ENCODE measurements at places on chromosomes 1 and 21.

DNA sequence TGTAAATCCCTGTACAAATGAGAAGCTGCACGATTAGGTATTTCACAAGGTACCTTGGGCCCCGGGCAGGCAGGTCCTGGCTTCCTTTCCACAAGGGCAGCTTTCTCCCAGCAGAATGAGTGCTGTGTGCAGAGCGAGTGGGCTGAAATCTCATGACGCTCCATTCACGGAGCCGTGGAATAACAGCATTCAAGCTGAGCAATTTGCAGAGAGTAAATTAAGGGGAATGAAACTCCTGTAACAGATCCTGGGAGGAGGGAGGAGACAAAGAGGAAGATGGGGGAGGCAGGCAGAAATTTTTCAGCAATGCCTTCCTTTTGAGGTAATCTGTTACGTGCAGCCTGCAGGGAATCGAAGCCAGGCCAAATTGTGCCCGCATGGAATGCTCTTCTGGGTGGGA lies 239.9 kb downstream of the TNR start:
- no peak for DNase-seq

GRCh38 chr1:228669242-228669585 lies 66.1 kb upstream of the RHOU start:
- DNase-seq: no peak

DNA sequence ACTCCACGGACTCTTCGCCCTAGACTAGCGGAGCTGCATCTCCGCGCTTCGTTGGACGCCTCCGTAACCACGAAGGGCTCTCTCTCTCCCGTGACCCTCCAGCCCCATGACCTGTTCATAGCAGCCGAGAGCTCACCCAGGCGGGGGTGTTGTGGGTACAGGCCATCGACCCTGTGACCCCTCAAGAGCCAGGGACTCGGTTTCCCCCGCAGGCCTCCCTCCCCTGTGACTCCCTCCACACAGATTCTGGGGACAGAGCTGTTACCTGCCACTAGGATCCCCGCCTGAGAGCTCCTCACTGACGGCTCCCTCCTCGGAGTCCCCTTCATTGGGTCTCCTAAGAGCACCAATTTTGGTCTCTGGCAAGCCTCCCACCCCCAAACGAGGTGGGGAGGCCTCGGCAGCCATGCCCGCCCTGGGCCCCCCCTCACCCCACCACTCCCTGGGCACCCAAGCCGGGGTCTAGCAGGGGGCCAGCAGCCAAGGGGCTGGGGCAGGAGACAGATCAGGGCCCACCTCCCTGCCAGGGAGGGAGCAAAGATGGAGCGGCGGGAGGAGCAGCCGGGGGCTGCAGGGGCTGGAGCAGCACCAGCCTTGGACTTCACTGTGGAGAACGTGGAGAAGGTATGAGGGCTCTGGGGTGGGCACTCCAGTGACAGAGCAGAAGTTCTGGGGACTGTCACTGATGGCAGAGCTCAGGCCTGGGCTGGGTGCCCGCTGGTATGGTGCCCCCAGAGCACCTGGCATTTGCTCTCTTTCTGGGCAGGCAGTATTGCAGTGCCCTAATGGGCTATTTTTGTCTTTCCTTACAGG lies 517 bp downstream of the IPO13 start:
- no peak for DNase-seq

GRCh38 chr1:175834597-175834996 lies 91.2 kb upstream of the TNR start:
- no peak for DNase-seq

DNA sequence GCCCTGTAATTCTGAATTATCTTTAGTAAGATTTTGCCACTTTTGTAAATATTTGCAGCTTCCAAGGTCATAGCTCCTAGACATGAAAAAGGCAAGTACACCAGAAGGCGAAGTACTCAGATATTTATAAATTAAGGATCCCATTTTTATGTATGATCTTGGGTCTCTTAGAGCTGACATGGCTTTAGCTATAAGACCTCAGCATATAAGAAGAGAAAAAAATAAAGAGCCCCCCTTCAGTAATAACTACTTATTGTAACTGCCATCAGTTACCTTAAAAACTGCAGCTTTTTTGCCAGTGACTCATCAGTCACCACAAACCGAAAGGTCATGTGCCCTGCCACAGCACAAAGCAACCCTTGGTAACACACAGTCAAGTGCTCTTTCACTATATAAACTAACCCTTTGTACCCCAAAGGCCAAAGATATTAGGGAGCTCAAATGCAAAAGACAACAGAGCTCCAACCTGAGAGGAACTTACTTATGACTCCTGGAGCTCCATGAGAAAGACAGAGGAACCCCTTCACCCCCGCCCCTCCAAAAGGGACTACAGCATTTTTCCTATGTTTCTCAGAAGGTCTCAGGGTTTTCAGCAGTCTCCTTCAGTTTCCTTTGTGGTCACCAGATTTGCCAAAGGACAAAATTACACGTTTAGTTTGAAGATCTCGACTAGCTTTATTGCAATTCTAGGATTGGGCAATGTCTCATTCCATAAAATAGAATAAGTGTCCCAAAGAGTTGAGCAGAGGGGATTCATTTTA lies 219.8 kb upstream of the DUSP10 start:
- no peak for DNase-seq

GRCh38 chr1:42753070-42753469 lies 13.0 kb upstream of the CLDN19 start:
- no peak for DNase-seq

DNA sequence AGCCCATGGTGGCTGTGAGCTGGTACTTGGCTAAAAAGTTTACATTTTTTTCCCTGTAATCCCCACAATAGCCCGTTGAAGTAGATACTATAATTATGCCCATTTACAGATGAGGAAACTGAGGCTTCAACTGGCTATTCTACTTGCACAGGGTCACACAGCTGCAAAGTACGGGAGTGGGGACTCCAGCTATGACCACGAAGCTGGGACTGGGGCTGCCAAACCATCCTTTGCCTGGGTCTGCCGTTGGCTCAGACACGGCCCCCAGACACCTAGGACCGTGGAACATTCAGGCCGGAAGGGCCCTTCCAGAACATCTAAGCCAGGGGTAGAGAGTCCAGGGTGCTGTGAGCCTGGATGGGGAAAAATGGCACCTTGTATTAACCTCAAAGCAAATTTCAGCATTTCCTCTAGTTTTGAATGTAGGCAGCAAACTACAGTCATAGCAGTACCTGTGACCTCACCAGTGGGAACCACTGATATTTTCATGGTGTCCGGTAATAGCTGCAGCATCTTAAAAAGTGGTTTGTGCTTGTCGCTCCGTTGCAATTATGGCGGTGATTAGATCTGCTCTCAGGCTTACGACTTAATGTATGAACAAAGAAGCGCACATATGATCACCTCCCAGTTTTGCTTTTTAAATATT lies 4.3 kb downstream of the TP73 start:
- DNase-seq: no peak

GRCh38 chr1:78633209-78633608 lies 13.0 kb downstream of the IFI44L start:
- no peak for DNase-seq

DNA sequence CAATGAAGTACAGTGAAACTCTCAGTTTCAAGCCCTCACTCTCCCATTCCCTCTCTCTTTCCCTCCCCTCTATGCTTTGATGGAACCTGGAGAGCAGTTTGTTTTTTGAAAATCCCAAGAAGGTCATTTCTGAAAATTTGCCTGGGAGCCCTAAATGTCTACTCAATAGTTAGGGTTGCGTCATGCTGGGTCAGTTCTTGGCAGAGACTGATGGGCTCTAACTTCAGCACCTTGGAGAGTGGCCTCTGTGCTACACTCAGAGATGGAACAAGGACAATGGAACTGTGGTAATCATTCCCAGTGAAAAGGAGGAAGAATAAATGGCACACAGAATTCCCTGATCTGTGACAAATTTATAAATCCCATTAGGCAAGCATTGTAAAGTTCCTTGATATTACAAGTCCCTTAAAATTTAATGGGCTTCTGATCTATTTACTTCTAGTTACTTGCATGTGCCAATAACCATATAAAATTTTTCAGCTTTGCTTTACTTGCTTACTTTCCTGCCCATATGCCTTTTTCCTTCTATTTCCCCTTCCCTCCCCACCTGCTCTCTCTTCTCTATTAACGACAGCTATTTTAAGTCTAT lies 182.9 kb upstream of the KCND3 start:
- DNase-seq: no peak

DNA sequence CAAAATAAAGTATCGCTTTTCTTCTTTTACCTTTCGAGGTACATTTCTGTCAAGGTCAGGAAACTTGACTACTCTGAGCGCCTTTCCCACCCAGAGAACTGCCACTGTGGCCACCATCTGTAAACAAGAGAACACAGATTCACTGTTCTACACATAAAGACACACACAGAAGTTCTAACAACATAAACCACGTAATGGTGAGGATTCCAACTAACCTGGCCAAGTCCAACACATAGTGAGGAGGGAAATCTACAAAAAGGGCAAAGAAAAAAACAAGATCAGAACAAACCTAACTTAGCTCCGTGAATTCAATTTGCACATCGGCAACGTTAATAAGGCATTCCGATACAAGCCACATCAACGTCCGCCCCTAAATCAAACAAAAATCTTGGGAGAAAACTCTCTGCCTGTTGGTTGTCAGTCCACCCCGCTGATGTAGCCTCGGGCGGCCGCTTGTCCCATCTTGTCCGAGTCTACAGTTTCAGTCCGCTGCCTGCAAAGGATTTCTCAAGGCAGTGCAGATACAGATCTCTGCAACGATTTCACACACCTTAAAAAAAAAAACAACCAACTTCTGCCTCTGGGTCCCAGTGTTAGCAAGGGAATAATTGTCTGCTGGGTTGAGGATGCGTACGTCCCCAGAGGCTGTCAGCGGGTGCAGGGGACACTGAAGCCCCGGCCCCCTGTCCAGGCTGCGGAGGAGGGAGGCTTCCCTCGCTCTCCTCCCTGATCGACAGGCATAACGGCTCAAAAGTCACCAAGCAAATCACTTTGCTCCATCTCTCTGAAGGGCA lies 1.0 kb downstream of the SLC35D1 start:
- peak; percentile 5 for DNase-seq

DNA sequence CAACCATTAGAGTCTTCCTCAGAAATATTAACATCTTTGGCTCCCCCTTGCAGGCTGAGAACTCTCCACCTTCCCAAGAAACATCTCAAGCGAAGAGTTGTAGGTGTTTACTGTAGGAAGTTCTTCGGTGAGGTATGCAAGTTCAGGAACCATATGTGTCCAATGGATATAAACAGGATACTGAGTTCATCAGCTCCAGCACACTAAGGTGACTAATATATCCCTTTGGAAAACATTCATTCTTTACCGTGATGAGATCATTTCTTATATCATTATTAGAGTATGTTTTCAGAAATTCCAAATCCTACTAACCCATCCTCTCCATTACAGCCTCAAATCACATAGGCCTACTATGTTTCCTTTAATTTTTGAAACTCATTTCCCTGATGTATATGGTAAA lies 37.3 kb upstream of the PRMT6 start:
- no peak for DNase-seq

DNA sequence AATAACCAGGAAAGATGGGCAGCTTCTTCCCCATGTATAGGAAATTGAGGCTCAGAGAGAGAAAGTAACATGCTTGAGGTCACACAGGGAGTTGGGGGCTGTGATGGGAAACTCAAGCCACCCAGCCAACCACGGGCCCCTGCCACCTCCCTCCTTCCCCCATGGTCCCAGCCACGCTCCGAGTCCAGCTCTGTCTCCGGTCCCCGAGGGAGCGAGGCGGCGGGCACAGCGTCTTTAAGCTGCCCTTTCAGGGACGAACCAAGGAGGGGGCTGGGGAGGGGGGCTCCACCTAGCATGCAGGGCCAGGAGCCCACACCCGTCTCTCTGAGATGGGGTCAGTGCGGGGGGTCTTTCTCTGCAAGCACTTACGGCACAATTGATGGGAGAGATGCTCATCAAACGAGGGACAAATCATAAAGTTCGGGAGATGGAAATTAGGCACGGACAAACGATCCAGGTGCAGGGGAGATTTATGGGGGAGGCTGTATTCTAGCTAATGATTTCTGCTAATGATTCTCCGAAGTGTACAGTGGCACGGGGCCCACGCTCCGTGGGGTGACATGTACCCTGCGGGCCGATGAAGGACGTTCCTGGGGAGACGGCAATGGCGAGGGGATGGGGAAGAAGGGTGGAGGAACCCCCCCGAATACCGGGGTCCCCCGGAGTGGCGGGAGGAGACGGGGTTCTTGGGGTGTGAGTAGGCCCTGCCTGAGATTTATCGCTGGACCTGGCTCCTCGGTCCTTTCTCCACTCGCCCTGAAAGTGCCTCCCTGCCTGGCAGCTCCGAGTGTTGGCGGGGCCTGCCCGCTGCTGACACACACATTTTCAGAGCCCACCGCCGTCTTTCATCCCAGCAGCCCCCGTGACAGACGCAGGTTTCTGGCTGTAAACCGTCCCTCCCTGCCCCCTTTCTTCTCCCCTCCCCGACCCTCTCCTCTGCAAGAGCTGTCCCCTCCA lies 31.2 kb upstream of the CASZ1 start:
- DNase-seq: no peak

DNA sequence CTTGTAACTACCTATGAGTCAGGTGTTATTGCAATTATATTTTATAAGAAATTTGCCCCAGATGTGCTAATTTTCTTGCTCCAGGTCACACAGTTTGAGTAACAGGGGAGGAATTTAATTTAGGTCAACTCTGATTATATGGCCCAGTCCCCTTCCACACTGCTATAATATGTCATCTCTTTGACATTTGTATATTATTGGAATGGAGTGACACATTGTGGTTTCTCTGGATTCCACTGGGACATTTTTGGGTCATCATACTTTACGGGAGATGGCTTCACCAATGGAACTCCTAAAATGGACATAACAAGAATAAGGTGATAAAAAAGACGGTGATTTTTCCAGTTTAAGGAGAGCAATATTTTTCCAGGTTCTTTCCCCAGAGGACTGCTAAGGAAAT lies 191.2 kb downstream of the DISC1 start:
- DNase-seq: no peak

DNA sequence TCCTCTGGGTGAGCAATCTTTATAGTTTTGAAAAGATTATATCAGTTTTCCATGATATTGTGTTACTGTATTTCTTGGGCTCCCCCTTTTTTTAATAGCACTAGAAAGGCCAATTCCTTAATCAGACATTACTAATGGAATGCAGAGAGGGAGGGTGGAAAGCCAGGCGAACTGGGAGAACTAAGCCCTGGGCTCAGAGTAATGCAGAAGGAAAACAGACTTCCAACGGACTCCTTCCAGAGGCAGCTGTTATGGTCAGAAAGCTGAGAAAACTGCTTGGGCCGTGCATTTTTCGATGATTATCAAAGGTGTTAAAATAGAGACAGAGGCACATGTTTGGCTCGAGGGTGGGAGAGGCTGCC lies 206.3 kb downstream of the FOXD2 start:
- no peak for DNase-seq

All from effector memory CD4-positive, alpha-beta T cell (primary cell).